ENCODE measurements at places on chromosomes 7 and 10. TPM values are rescaled to one million over a fixed set of nuclear protein-coding genes. Genes with fewer than 3 reads are reported as not detected.

Gene LIPK
- polyA plus RNA-seq = 0.51 TPM

Gene NPC1L1
- polyA plus RNA-seq = 0.11 TPM

Gene FAM25C
- not detected for polyA plus RNA-seq

Gene PROSER2
- 7.8 TPM for polyA plus RNA-seq

Gene ARHGAP19
- polyA plus RNA-seq = 16.1 TPM

Gene PLXNA4
- polyA plus RNA-seq = 3.2 TPM

Gene MMRN2
- 29.4 TPM for polyA plus RNA-seq

Gene AVL9
- 10.3 TPM for polyA plus RNA-seq

Gene KAZALD1
- polyA plus RNA-seq = 22.4 TPM

Gene ADARB2
- polyA plus RNA-seq = 0.36 TPM

Gene RAB19
- not detected for polyA plus RNA-seq

Gene TCF7L2
- polyA plus RNA-seq = 44.0 TPM

Gene NKX2-3
- 0.60 TPM for polyA plus RNA-seq

Gene VIM
- polyA plus RNA-seq = 2,562 TPM

Gene FBXO24
- polyA plus RNA-seq = 0.98 TPM

Gene SYT15
- polyA plus RNA-seq = 4.1 TPM

Gene TMEM176A
- 10.0 TPM for polyA plus RNA-seq

Gene LOXL4
- polyA plus RNA-seq = 12.5 TPM

Gene RELN
- polyA plus RNA-seq = 8.6 TPM

Gene AQP1
- 83.8 TPM for polyA plus RNA-seq

Gene VAX1
- polyA plus RNA-seq = 0.08 TPM

Gene GPC2
- polyA plus RNA-seq = 4.7 TPM

Gene CLDN4
- 1.2 TPM for polyA plus RNA-seq

Gene CALML3
- polyA plus RNA-seq = 0.22 TPM

Gene SLC37A3
- 32.8 TPM for polyA plus RNA-seq

Gene CPEB3
- polyA plus RNA-seq = 3.8 TPM

Gene GNAT3
- polyA plus RNA-seq = not detected
